ENCODE measurements at places on chromosomes 3 and 15. TPM values are rescaled to one million over a fixed set of nuclear protein-coding genes. Genes with fewer than 3 reads are reported as not detected.

SLMAP gene
- total RNA-seq: 111 TPM

CHCHD6 gene
- total RNA-seq: 19.1 TPM

DNA sequence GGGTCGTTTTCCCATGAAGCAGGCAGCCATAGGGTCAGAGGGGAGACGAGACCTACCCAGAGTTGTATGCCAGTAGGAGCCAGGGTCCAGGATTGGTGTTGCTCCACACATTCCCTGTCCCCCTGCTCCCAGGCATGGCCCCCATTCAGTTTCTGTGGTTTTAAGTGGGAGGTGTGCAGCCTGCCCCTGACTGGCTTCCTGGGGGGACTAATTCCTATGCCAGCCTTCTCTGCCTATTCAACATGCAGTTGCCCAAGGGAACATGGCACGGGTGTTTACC, 126.3 kb downstream of the EEFSEC start:
- no peak for DNase-seq

- no peak for DNase-seq
Observed at GRCh38 chr15:37100966-37101215, 542 bp upstream of the MEIS2 start.

DNA sequence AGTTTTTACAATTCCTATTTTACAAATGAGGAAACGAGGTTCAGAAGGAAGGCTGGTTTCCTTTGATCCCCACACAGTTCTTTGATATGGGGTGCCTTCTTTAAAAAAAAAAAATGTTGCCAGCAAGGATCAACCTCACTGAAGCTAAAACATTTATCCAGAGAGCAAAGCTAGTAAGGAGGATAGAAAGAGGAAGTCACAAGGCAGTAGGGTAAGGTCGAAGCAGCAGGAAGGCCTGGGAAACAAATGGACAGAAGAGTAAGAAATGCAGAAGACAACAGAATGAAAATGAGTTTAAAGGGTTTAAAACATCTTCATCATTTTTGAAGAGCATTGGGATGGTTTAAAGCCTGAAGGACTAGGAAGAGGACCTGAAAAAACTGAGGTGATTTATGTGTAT, 30.6 kb upstream of the CP start:
- DNase-seq: no peak

All from sciatic nerve (tissue), 2 donors.